Mesothelial cell of epicardium (in vitro differentiated cells): ENCODE measurements at places on chromosomes 6 and 20.

DNA sequence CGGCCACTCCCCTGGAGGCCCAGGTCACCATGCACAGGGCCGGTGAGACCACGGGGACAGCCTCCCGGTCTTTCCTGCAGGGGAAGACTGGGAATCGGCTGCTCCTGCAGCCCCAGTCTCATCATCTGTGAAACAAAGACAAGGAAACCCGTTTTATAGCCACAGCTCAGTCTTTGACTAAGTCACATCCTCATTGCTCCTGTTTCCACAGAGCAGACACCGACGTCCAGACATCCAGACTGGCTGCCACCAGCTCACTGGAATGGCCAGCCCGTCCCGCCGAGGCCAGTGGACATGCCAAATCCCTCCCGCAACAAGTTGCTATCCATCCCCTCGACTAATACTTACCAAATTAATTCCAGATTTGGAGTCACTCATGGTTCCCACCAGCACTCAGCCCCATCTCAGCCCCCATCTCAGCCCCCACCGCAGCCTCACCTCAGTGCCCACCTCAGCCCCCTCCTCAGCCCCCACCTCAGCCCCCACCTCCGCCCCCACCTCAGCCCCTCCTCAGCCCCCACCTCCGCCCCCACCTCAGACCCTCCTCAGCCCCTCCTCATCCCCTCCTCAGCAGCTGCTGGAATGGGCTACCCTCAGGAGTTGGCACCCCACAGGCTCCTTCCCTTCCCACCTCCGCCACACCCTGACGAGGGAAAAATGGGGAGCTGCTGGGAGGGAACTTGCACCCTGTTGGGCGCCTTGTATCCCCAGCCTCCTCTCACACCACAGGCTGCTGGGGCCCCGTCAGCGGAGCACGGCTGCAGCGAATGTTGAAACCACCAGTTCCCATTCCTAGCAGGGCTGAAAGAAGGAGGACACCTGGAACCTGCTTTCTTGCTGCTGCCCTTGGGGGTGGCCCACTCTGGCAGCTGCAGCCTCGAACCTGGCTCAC lies 48.7 kb downstream of the YTHDF1 start:
- no peak overlapping the region for H3K4me3 ChIP-seq
- H3K36me3 ChIP-seq, result no peaks in the 10 kb centered on the region
- DNase-seq, result no peak
- no peaks in the 10 kb centered on the region for H3K4me1 ChIP-seq
- H3K27me3 ChIP-seq, result peaks cover 73% of the 10 kb centered on the region

DNA sequence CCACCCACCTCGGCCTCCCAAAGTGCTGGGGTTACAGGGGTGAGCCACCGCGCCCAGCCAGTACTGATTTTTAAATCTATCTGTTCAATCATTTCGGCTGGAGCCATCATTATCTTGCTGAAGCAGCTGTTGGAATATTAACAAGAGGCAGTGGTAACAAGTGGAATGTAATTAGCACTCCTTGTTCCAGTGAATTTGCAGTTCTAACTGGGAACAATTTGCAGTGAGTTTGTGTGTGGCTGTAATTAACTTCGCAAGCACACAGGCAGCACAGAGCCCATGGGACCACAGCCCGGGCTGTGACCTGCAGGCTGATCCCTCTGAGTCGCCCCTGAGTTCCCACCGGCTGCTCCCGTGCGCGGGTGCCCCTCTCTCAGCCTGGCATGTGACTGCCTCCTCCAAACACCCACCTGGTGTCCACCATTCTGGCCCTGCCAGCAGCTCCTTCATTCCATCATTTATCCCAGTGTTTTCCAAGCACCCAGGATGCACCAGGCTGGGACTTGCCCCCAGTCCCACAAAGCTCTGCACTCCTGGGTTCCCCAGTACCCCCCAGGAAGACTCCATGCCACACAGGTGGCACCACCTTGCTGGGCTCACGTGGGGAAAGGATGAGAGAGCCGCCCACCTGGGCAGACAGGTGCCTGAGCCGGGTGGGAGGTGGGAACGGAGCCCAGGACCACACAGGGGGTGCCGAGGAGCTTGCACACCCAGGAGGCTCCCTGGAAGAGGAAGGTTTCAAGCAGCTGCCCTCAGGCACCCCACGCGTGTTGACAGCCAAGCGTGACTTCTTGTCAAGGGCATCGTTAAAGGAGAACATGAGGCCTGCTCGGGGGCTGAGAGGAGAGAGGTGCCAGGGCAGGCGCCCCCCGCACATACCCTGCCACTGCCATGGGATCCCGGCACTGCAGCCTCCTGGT lies 75.2 kb downstream of the YTHDF1 start:
- no peak overlapping the region for H3K27ac ChIP-seq
- H3K27me3 ChIP-seq, result peaks cover 59% of the 10 kb centered on the region
- H3K36me3 ChIP-seq, result no peaks in the 10 kb centered on the region
- H3K4me3 ChIP-seq, result no peak overlapping the region
- no peak for DNase-seq
- H3K4me1 ChIP-seq, result no peaks in the 10 kb centered on the region

GRCh38 chr6:93047033-93047432 lies 372.3 kb downstream of the EPHA7 start:
- no peaks in the 10 kb centered on the region for H3K27me3 ChIP-seq
- H3K27ac ChIP-seq, result no peak overlapping the region

GRCh38 chr6:75296811-75297779 lies 12.5 kb upstream of the TMEM30A start:
- peaks cover 18% of the 10 kb centered on the region for H3K4me1 ChIP-seq
- H3K27ac ChIP-seq, result no peak overlapping the region
- H3K4me3 ChIP-seq, result no peak overlapping the region
- no peak for DNase-seq
- H3K27me3 ChIP-seq, result no peaks in the 10 kb centered on the region

DNA sequence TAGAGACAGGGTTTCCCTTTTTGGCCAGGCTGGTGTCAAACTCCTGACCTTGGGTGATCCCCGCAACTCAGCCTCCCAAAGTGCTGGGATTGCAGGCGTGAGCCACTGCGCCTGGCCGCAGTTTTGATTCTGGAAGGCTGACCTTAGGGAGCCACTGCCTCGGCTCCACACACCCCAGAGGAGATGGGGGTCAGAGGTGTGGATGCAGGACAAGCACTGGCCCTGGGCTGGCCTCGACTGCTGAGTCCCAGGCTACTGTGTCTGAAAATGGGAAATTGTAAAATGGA lies 1.5 kb downstream of the ZBP1 start:
- no peak overlapping the region for H3K4me3 ChIP-seq
- no peak for DNase-seq
- no peaks in the 10 kb centered on the region for H3K36me3 ChIP-seq
- H3K27ac ChIP-seq, result no peak overlapping the region
- H3K4me1 ChIP-seq, result no peaks in the 10 kb centered on the region
- peaks cover 41% of the 10 kb centered on the region for H3K27me3 ChIP-seq

DNA sequence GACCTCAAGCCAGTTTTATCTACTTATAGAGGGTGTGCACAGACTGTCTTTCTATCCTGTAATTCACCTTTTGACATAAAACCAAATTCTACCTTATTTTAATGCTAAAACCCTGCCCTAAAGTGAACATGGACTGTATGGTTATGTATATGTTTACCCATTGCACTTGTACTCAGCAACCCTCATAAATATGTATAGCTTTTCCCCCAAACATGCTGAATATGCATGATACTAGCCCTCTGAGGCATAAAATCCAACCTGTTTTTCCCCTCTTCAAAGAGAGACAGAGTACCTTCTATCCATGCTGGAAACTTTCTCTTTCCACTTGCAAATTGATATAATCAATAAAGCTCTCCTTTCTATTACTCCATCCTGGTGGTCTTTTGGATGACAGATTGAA lies 267.9 kb upstream of the BMP2 start:
- no peaks in the 10 kb centered on the region for H3K36me3 ChIP-seq
- H3K4me3 ChIP-seq, result no peak overlapping the region
- DNase-seq, result no peak

DNA sequence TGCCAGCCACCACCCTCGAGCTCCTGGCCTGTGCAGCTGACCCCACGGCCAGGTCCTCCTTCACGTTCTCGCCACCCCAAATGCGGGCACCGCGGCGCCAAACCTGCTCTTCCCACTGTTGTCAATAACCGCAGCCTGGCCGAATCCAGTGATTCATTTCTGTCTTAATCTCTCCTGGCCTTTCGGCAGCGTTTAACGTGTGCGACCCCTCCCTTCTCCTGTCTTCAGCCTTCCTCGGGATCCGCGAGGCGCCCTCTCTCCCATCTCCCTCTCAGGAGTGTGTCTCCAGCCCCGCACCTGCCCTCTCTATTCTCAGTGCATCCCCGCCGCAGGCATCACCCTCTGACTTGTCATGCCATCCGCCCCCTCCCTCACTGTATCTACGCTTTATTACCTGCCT lies 91.4 kb downstream of the THBS2 start:
- H3K27me3 ChIP-seq, result no peaks in the 10 kb centered on the region
- H3K27ac ChIP-seq, result no peak overlapping the region
- no peak for DNase-seq
- H3K36me3 ChIP-seq, result no peaks in the 10 kb centered on the region
- H3K4me1 ChIP-seq, result peaks cover 9% of the 10 kb centered on the region
- H3K4me3 ChIP-seq, result no peak overlapping the region

- no peak overlapping the region for H3K27ac ChIP-seq
- no peak for DNase-seq
- H3K36me3 ChIP-seq, result peaks cover 61% of the 10 kb centered on the region
- H3K4me1 ChIP-seq, result no peaks in the 10 kb centered on the region
- H3K27me3 ChIP-seq, result no peaks in the 10 kb centered on the region
Measured at GRCh38 chr6:17892097-17892686, 95.2 kb downstream of the KIF13A start.

- H3K27ac ChIP-seq, result no peak overlapping the region
- peaks cover 7% of the 10 kb centered on the region for H3K27me3 ChIP-seq
- H3K4me3 ChIP-seq, result no peak overlapping the region
Measured at GRCh38 chr6:50361641-50362331, 312.1 kb upstream of the DEFB112 start.

DNA sequence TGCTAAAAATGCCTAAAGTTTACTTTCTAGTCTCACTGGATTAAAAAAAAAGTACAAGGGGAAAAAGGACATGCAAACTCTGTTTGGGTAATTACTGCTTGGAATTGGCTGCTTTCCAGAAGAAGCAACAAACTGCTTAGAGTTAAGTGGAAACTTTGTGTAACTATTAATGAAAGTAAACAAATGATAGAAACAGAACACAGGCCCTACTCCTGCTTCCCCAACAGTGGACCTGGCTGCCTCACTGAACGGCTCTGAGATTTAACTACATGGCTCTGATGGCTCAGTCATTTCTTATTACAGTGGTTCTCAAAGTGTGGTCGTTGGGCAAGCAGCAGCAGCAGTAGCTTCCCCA lies 108.5 kb downstream of the MAN1A1 start:
- H3K4me1 ChIP-seq, result peaks cover 9% of the 10 kb centered on the region
- H3K36me3 ChIP-seq, result peaks cover 12% of the 10 kb centered on the region
- H3K4me3 ChIP-seq, result no peak overlapping the region
- no peak for DNase-seq

- no peak for DNase-seq
- no peak overlapping the region for H3K4me3 ChIP-seq
- peak overlapping the region; percentile 86 for H3K27ac ChIP-seq
- H3K36me3 ChIP-seq, result no peaks in the 10 kb centered on the region
- no peaks in the 10 kb centered on the region for H3K27me3 ChIP-seq
Measured at GRCh38 chr20:44138867-44139266, 48.1 kb downstream of the JPH2 start.

DNA sequence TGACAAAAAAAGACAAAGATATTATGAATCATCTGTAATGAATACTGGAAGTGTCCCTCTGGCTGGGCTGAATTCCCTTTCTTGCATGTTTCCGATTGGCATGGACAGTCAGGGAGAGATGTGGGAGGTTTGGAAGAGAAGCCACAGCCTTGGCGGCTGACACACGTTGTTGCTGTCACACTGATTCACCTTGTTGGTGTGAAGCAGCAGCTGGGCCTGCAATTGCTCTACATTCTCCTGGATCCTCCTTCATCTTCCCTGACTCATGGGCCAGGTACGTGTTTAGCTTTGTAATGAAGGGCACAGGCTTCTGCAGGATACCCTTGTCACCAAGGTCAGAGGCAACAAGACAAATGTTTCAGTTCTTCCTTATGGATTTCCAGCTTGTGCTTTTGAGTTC lies 13.4 kb upstream of the SMIM8 start:
- peaks cover 22% of the 10 kb centered on the region for H3K27me3 ChIP-seq
- no peak for DNase-seq
- H3K36me3 ChIP-seq, result no peaks in the 10 kb centered on the region
- H3K4me1 ChIP-seq, result no peaks in the 10 kb centered on the region

DNA sequence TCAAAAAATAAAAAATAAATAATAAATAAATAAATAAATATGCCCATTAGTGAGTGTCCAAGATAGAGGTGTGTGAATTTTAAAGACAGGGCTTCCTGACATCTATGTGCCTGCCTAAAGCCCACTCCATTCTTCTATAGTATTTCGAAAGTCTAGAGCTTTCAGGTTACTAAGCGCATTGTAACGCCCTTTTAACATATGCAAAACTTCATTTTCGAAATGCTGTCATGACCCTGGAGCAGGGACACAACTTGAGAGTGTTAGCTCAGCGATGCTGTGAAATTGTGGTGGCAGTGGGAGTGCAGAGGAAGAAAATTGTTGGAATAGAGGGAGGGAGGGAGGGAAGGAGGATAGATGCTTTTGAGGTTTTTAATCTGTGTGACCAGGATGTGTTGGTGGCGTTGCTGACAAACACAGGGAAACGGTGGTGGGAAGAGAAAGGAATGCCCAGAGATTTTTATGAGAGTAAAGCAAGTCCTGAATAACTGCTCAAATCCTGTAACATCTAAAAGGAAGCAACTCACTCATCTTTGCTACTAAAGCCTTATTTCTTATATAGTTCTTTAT lies 169.3 kb downstream of the ARID1B start:
- H3K4me3 ChIP-seq, result no peak overlapping the region
- DNase-seq, result no peak
- no peaks in the 10 kb centered on the region for H3K36me3 ChIP-seq
- H3K27me3 ChIP-seq, result no peaks in the 10 kb centered on the region
- H3K27ac ChIP-seq, result no peak overlapping the region

DNA sequence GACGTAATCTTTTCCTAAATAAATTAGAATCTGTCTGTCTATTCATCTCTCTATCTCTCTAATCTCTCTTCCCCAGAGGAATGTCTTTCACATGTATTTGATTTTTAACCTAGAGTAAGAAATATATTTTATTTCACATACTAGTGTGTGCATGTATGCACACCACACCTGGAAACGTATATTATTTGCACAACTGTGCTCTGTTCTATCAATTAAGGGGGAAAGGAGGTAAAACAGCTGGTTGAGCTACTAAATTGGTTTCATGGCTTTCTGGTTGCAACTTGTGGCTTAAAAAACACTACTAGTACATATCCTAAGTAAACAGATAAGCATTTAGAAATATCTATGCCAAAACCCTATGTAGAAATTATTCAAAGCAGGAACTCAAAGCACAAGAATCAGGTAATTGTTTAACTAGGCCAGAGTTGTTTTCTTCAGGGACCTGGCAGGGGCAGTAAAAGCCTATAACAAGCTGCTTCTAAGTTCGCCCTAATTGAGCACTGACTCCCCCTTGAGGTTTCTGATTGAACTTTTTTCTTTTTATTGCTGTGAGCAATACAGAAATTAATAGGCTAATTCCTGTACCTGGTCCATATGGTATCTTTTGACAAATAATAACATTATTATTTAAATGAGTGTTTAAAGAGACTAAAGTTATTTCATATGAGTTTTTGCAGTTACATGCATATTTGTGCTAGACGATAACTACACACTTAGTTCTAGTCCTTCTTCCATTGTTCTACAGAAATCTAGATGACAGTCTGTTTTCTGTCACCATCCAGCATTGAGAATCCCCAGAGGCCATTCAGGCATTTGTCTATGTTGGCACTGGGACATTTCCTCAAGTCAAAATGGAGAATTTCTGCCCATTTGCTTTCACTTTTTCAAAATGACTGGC lies 88.6 kb downstream of the MCHR2 start:
- no peak for DNase-seq
- H3K36me3 ChIP-seq, result no peaks in the 10 kb centered on the region
- no peaks in the 10 kb centered on the region for H3K4me1 ChIP-seq
- no peak overlapping the region for H3K27ac ChIP-seq
